ENCODE measurements at places on chromosomes 6 and 20.

DNA sequence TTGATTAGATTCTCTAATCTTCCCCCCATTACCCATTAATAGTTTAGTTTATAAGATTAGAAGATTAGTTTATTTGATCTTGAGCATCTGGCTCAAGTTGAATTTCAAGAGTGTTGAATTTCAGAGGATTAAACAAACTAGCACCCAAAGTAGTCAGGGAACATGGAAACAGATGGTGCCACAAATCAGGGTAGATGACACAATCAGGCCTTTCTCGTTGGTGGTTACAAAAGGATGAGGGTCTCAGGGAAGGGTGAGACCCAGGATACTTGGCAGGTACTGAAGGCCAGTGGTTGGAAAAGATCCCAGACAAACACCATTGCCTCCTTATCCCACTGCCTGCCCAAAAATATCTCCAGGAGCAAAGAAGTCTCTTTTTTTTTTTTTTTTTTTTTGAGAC lies 29.5 kb upstream of the ADGRF1 start:
- ATAC-seq = no peak

- no peak for ATAC-seq
Measured at GRCh38 chr6:167401525-167402194, 76.8 kb downstream of the TTLL2 start.

DNA sequence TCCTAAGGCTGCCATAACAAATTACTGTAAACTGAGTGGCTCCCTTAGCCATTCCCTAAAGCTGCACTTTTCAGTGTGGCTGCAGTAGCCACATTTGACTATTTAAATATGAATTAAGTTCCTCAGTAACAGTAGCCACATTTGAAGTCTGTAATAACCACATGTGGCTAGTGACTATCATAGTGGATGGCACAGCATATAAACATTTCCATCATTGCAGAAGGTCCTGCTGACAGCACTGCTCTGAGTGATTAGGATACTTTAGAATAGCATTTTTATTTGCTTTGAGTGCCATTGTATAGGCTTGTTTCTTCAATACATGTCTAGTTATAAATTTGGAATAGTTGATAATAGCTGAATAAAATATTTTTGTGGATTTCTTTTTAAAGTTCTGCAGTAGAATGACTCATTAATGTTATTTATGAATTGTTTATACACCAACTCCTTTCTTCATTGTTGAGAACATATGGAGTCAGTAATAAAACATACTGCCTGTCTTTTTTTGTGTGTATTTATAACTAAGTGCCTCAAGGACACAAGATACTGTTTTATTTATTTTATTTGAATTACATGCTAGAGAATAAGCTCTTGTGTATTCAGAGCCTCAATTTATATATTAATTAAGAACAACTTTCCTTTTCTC lies 217.2 kb downstream of the CDKAL1 start:
- ATAC-seq = no peak

- no peak for ATAC-seq
Measured at GRCh38 chr6:89642956-89643355, 4.4 kb upstream of the LYRM2 start.

- ATAC-seq = no peak
Measured at GRCh38 chr6:127177030-127177922, 58.8 kb downstream of the RSPO3 start.

DNA sequence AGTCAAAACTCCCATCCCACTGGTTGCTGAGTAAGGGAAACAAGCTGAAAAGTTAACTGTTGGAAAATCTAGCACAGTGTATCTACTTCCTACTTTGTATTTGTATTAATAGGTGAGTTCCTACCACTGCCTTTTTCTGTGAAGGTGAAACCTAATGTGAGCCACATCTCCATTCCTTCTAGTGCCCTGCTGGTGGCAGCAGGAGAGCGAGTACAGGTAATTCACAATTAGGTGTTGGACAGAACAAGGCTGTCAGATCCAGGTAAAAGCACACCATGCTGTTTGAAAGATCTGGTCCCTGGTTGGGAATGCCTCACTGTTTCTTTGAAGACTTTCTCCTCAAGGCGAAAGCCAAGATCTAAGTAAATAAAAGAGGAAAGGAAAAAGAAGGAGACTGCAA lies 528.4 kb downstream of the PKHD1 start:
- ATAC-seq = no peak

DNA sequence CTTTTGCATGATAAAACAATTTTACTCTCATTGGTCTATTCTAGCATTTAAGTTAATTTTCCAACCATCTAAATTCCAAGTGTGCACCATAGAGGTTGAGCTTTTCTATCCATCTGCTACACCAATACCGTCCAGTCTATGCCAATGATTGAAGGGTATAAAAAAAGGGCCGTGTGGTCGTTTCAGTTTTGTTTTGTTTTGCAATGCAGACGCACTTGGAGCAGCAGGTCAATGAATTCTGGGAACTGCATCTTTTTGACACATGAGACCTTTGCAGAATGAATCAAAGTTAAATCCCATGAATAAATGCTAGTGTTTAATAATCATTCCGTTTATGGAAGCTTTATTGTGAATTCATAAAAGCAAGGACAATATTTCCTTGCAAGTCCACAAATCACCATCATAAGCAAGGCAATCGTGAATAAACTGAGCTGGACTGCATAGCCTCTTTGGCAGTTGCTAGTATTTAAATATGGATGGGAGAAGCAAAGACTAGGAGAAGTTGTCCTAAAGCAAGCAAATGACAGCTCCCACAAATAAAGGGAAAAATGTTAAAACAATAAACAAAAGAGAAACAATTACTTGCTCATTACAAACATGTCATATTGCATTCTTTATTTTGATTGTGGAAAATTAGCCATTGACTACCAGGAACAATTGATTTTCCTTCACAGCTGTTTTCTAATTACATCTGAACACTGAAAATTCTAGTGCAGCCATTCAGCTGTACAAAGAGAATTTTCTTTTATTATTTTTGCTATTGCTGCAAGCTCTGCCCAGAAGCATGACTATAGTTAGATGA lies 649.7 kb upstream of the GJE1 start:
- no peak for ATAC-seq

GRCh38 chr6:42745083-42745639 lies 742 bp downstream of the TBCC start:
- no peak for ATAC-seq

- ATAC-seq = no peak
Measured at GRCh38 chr6:154518396-154518795, 7.9 kb upstream of the CNKSR3 start.

DNA sequence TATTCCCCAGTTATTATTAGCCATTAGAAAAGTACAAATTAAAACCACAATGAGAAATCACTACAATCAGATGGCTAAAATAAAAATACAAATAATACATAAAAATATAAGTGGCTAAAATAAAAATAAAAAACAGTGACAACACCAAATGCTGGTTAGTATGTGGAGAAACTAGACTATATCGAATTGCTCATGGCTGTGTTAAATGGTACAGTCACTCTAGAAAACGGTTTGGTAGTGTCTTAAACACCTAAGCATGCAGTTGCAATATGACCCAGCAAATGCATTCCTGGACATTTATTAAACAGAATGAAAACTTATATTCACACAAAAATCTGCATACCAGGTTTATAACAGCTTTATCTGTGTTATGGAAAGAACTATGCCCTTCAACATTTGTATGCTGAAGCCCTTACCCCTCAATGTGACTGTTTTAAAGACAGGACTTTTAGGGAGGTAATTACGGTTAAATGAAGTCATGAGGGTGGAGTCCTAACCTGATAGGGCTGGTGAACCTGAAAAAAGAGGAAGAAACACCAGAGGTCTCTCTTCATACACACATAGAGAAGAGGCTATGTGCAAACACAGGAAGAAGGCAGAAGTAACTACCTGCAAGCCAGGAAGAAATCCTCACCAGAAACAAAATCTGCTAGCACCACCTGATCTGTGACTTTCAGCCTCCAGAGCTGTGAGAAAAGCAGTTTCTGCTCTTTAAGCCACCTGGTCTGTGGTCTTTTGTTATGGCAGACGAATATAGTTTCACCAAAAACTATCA lies 84.9 kb downstream of the ASCC3 start:
- no peak for ATAC-seq

- no peak for ATAC-seq
Measured at GRCh38 chr20:42270539-42270938, 652.4 kb upstream of the CHD6 start.

DNA sequence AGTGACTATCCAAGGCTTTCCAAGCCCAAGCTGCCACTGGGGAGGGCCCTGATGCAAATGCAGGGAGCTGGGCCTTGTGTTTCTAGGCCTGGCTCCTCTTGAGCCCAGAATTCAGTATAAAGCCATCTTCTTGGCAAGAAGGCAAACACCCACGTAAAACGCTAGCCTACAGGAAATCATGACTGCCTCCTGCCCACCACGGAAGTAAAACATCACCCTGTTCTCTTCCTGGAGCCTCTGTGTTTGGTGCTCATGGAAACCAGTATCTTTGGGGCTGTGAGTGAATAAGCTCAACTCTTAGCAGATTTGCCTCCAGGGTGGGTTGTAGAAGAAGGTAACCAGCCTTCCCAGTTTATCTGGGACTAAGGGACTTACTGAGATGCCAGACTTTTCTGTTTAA lies 271.0 kb downstream of the ZNF217 start:
- peak; percentile 75 for ATAC-seq

GRCh38 chr20:47927385-47927851 lies 142.1 kb upstream of the SULF2 start:
- ATAC-seq = no peak

GRCh38 chr6:56279331-56280080 lies 32.1 kb upstream of the COL21A1 start:
- ATAC-seq = no peak

GRCh38 chr20:13341737-13342393 lies 120.8 kb downstream of the ISM1 start:
- ATAC-seq = no peak

GRCh38 chr6:66328200-66328599 lies 621.2 kb upstream of the EYS start:
- ATAC-seq = no peak

DNA sequence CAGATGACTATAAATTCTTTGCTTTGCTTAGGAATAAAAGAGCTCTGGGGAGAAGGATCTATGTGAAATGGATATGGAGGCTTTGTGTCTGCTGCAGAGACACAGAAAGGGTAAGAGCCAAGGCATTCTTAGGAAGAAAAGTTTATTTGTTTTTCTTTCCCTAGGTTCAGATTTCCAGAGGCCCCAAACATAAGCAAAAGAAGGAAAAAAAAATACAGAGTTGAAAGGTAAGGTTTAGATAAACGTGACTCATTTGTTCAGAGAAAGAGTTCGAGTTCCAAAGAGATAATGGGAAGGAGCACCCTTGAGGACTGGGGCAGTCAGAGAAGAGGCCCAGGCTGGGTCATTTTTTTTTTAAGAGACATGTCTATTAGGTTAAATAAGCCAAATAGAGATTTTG lies 27.4 kb upstream of the BMP5 start:
- ATAC-seq = no peak
